ENCODE measurements at places on chromosomes 3 and 15.

DNA sequence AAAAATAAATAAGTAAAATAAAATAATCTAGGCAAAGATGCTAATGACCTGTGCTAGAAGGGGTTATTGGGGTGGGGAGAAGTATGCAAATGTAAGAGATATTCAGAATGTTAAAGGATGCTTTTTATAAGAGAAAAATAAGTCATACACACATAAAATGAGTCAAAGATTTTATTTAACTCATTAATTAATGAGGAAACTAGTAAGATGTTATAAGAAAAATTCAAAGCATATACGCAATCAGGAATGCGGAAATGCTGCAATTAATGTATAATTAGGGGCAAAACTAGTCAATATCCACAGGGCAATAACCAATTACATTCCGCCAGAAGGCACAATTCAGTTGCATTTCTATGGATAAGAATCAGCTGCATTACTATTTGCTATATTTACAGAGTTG, 30.1 kb downstream of the MAP3K13 start:
- no peak for DNase-seq

- no peak for DNase-seq
These were observed 163.0 kb upstream of the SLC2A2 start for GRCh38 chr3:171189394-171190080.

DNA sequence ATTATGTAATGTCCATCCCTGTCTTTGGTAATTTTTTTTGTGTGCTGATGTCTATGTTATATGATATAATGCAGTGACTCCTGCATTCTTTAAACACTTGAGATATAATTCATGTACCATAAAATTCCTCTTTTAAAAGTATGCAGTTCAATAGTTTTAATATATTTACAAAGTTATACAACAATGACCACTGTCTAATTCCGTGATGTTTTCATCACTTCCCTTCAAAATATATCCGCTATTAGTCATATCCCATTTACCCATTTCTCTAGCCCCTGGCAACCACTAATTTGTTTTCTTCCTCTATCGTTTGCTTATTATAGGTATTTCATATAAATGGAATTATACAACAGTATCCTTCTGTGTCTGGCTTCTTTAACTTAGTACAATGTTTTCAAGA, 64.9 kb upstream of the SUCLG2 start:
- DNase-seq = no peak

DNA sequence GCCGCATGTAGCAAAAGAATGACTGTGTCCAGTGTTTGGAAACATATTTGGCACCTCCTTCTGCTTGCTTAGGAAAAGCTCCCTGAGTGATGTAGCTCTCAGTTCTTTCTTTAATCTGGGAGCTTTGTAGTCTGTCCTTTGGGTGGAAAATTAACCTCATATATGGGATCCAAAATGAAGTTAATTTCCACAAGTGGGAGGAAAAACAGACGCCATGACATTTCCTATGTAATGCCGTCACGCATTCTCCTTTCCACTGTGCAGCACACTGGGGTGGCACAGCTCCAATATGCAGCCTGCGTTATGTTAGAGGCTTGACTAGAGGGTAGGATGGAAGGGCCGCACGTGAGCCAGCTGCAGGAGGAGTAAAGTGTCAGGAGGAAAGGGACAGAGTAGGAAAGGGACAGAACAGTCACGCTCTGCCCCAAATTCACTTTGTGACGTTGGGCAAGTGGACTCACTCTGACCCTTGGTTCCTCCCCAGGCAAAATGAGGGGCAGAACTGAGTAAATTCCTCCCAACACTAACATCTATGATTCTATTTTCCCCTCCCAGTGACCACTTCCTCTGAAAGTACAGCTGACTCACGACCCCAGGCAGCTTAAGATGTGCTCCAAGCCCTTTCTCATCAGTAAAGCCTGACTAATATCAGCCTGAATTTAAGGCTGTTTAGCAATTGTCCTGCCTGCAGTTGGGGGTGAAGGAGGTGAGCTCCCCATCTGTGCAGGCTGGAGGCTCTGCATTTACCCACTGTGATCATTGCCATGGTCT, 176.5 kb upstream of the PFN2 start:
- DNase-seq = peak; percentile 10

DNA sequence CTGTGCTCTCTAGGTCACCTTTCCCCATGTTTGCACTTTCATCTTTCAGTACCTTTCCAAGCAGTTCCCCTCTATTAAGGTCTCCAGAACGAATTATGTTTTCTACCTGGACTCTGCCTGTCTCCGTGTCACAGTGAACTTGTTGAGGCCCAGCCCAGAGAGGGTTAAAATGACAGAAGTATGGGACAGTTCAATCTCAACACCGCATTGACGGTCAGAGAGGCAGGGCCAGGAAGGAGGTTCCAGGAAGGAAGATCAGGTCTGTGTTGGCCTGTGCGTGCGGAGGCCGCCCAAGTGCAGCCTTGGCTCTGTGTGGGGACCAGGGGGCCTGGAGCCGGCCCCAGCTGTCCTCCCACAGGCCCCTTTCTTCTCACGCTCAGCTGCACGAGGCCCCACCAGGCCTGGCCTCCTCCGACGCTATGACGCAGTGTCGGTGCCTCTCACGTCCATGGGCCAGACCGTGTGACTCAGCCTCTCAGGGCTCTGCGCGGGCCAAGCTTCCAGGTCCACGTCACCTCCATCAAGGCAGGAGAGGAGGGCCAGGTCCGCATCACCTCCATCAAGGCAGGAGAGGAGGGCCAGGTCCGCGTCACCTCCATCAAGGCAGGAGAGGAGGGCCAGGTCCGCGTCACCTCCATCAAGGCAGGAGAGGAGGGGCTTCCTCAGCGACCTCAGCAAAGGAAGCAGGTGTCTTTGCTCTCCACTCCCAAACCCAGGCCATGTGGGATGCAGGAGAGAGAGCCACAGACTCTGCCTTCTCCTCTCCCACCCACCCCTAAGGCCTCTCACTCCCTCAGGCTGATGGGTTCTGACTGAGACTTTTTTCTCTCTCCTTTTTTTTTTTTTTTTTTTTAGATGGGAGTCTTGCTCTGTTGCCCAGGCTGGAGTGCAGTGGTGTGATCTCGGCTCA, 83.1 kb downstream of the CPN2 start:
- no peak for DNase-seq

DNA sequence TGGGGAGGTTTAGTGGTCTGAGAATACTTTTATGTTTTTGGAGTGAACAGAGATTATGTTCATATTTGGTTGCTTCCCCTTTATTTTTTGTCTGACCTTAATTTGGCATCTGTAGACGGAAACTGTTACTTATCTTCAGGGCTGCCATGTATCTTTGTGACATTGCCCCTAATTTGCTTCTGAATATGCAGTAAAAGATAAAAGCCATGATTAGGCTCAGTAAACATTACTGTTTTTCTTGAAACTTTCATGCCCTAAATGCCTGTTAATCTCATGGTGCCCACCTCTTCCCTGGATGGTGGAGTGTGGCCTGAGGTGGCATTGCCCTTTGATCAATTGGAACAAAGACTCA, 106.7 kb downstream of the C3orf70 start:
- DNase-seq = no peak

GRCh38 chr15:87268675-87269074, 987.9 kb downstream of the NTRK3 start:
- DNase-seq = no peak

DNA sequence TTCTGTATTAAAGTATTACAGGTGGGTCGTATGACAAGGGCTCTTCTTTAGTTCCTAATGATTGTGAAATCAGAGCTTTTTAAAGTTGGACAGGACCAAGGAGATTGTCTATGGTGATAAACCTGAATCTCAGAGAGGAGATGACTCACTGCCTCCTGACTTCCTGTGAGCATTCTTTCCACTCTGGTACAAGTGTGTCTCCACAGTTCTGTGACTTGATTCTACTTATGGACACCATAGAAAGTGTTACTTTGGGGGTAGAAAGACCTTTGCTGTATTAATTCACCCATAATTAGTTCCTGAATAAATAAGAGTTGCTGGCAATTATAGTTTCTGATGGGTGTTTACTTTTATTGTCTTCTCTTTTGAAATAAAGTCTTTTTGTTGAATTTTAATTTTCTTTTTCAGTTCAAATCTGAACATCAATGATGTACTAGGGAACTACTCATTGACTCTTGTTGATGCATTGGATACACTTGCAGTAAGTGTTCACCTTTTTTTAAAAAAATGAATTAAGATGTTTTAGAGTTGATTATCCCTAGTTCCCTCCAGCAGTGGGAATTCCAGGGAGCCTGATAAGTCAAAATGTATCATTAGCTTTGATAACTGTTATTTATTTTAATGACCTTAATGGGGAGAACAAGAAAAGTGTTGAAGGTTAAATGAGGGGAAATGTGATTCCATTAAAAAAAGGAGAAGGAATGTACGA, 7.4 kb downstream of the EDEM1 start:
- DNase-seq = peak; percentile 76

DNA sequence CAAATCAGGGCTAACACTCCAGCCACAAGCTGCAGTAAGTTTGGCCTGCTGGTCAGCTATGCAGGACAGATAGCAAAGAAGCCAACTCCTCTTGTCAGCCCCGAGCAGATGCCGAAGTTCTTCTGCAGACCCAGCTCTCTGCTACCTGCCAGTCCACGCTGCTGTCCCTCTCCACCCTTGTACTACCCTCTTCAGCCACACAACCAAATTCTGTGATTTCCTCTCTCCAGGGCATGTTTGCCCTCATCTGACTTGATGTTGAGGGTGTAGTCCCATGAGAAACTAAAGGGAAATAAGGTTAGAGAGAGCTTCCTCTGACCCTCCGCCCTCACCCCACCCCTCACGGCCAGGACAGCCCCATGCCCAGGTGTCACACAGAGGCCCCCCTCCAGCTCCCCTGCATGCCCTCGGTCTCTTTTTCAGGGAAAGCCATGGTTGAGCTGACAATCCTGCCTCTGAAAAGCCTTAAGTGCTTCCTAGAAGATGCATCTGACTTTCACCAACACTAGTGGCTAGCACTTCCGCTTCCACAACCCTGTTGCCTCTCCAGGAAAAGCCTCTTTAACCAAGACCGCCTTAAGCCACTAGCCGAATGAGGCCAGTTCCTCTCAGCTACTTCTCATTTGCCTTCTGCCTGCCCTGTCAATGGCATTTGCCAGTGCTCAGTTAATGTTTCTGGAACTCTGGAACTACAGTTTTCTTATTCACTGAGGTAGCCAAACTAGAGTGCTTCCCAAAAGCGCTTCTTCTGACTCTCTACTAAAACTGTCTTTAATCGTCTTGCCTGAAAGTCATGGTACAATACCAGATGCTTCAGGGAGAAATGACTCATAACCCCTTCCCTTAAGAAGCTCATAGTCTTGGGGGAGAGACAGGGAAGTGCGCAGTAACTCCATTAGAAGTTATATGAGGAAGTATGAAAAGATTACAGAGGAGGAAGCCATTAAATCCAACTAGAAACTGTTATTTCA, 300.4 kb upstream of the STT3B start:
- DNase-seq = peak; percentile 96

DNA sequence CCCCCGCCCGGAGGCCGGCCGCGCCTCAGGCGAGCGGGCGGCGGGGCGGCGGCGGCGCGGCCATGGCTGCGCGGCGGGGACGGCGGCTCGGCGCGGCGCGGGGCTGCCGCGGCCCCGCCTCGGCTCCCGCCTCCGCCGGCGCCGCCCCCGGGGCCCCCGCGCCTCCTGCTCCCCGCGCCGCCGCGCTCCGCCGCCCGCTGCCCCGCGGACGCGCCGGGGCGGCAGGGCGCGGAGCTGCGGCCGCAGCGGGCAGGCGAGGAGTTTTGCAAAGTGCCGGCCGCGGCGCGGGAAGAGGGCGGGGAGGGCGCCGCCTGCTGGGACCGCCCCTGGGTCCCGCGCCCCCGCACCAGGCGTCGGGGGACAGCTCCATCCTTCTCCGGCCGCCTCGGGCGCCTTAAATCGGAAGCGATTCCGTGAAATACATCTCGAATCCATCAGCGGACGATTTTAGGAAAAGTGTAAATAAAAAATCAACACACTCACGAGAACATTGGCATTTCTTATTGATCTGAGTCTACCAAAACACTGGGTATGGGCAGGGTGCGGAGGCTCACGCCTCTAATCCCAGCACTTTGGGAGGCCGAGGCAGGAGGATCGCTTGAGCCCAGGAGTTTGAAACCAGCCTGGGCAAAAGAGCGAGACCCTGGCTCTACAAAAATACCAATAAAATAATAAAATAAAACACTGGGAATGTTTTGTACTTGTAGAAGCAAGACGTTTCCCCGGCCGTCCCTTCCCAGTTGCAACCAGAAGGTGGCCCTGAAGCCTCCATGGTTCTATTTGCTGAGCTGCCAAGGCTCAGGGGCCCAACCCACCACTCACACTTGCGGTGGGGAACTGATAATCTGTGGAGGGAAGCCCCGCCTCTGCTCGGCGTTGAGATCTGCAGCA, 136.9 kb downstream of the NUP210 start:
- no peak for DNase-seq

- DNase-seq = no peak
These were observed 96.7 kb upstream of the KCNMB2 start for GRCh38 chr3:178439504-178439903.

- DNase-seq = peak; percentile 92
These were observed 210.5 kb upstream of the TLE3 start for GRCh38 chr15:70308011-70308734.

GRCh38 chr15:92400980-92401787, 7.5 kb downstream of the ST8SIA2 start:
- DNase-seq = no peak

- DNase-seq = peak; percentile 30
These were observed at the start of gene STAC for GRCh38 chr3:36380221-36381031. Gene STAC (plus strand): TSS chr3:36380504. CDS start chr3:36380644, 140 bp downstream.

DNA sequence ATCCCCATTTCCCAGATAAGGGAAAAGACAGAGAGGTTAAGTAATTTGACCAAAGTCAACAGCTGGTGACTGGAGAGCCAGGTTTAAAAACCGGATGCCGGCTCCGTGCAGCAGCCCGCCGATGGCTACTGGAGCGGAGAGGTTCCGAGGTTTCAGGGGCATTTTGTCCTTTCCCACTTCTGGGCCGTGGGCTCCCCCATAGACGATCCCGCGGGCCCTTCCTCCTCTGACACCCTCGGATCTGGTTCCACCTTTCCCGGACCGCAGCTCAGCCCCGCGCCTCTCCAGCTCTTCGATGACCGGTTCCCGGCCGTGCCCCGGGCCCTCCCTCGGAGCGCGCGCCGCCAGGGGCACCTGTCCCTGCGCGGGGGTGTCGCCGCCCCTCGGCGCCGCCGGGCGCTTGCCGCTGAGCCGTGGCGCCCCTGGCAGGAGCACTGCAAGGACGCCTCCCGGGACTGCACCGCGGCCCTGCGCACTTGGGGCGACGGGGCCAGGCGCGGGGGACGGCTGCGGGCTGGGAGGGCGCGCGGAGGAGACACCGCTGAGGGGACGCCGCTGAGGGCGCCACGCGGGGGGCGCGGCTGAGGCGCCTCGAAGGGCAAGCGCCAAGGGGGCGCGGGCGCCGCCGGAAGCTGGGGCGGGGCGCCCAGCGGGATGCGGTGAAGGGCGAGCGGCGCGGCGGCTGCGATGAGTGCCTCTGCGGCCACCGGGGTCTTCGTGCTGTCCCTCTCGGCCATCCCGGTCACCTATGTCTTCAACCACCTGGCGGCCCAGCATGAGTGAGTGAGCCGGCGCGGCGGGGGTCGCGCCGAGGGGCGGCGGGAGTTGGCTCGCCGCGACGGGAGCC, at the start of gene TM6SF1:
Gene TM6SF1, plus strand, starts transcription at position 652 of the 847 bp plus-strand sequence. Its CDS starts 36 bp downstream, at position 688.
- DNase-seq = peak; percentile 25

GRCh38 chr15:29690765-29691475, 131.3 kb downstream of the TJP1 start:
- no peak for DNase-seq

- no peak for DNase-seq
These were observed 98.2 kb upstream of the UBE3A start for GRCh38 chr15:25536801-25537611.

GRCh38 chr15:52010633-52011595, 8.1 kb upstream of the MAPK6 start:
- no peak for DNase-seq
